ENCODE measurements at places on chromosomes 13 and 19. TPM values are rescaled to one million over a fixed set of nuclear protein-coding genes. Genes with fewer than 3 reads are reported as not detected.

GRCh38 chr19:41876847-41877832, at the start of gene CD79A:
Gene CD79A, plus strand, starts transcription at chr19:41877279. Its CDS starts 26 bp downstream, at chr19:41877305.
- H3K4me1 ChIP-seq: peaks cover 7% of the 10 kb centered on the region
- no peak within 1 kb of the TSS for H3K27ac ChIP-seq
- H3K27me3 ChIP-seq: no peaks in the 10 kb centered on the region
- peaks cover 5% of the 10 kb centered on the region for H3K36me3 ChIP-seq
- H3K4me3 ChIP-seq: peak within 1 kb of the TSS; percentile 31

DNA sequence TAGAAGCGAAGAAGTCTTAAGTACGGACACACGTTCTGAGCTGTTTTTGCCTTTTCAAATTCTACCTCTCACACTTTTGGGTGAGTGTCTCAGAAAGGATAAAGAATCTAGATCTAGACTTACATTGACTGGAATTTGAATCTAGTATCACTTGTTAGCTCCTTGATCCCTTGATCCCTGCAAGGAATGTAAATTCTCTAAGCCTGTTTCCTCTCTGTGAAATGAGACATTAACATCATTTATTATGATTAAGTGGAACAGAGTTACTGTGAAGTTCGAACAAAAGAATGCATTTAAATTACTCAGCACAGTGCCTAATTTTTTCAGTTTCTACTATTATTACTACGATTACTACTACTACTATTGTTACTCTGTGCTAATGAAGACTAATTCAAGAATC, 86.6 kb upstream of the POSTN start:
- no peak overlapping the region for H3K4me3 ChIP-seq
- no peaks in the 10 kb centered on the region for H3K4me1 ChIP-seq
- no peaks in the 10 kb centered on the region for H3K36me3 ChIP-seq
- DNase-seq: no peak

DNA sequence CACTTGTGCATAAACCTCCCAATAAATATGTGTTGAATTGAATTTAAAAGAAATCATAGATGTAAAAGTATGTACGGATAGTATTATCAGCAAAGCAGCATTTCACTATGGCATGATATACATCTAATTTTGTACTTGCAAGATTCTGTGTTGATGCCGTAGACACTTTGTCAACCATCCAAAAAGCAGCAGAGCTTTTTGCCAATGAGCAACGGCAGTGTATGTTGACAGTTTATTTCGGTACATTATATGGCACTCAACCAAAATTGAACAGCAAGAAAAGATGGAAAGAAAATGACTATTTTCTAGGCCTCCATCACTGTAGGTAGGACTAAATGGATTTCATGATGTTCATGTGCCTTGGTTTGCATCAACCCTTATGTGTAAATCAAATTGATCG, 543.7 kb downstream of the DACH1 start:
- H3K36me3 ChIP-seq: no peaks in the 10 kb centered on the region
- no peaks in the 10 kb centered on the region for H3K27me3 ChIP-seq
- no peaks in the 10 kb centered on the region for H3K4me1 ChIP-seq
- no peak overlapping the region for H3K27ac ChIP-seq
- DNase-seq: no peak
- H3K4me3 ChIP-seq: no peak overlapping the region

ADGRE1 gene
- 0.17 TPM for total RNA-seq

ZNF846 gene
- total RNA-seq: 21.7 TPM

C2CD4C gene
- 3.7 TPM for total RNA-seq
